ENCODE measurements at places on chromosomes 2 and 18.

- H3K4me1 ChIP-seq = no peaks in the 10 kb centered on the region
- no peak overlapping the region for H3K4me3 ChIP-seq
- no peaks in the 10 kb centered on the region for H3K36me3 ChIP-seq
Measured at GRCh38 chr2:219352448-219353023, 20.0 kb upstream of the RESP18 start.

DNA sequence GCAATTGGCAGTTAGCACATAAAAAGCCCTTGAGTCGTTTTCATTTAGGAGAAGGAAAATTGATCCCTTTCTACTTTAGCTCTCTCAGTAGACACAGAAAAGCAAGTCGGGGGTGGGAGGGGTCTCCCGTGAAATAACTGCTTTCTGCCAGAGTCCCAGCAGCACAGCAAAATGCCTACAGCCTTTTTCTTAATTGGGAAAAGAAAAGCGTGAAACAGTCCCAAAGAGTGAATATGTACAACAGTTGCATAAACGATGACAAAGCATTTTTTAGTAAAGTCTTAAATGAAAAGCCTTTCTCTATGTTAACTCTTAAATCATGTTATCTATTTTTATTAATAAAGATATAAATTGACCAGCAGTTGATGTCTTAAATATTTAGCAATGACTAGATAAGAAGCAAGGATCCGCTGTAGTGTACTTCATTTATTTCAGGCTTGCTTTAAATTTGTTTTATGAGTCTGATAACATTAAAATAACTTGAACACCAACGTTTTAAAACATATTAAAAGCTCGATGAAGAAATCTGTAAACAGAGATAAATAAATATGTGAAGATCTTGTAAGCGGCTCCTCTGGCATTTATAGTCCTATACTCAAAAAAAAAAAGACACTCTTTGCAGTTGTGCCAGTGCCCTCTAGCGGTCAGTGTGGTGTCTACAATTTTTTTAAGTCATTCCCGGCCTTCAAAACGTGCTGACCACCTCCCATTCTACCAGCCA lies 42.3 kb upstream of the ATIC start:
- no peaks in the 10 kb centered on the region for H3K36me3 ChIP-seq
- no peaks in the 10 kb centered on the region for H3K27me3 ChIP-seq
- peak; percentile 64 for DNase-seq
- H3K4me3 ChIP-seq = no peak overlapping the region
- no peaks in the 10 kb centered on the region for H3K4me1 ChIP-seq

- no peaks in the 10 kb centered on the region for H3K36me3 ChIP-seq
- no peak overlapping the region for H3K4me3 ChIP-seq
- H3K27me3 ChIP-seq = no peaks in the 10 kb centered on the region
- H3K4me1 ChIP-seq = peaks cover 21% of the 10 kb centered on the region
Measured at GRCh38 chr18:32025744-32026143, 7.1 kb downstream of the RNF125 start.

DNA sequence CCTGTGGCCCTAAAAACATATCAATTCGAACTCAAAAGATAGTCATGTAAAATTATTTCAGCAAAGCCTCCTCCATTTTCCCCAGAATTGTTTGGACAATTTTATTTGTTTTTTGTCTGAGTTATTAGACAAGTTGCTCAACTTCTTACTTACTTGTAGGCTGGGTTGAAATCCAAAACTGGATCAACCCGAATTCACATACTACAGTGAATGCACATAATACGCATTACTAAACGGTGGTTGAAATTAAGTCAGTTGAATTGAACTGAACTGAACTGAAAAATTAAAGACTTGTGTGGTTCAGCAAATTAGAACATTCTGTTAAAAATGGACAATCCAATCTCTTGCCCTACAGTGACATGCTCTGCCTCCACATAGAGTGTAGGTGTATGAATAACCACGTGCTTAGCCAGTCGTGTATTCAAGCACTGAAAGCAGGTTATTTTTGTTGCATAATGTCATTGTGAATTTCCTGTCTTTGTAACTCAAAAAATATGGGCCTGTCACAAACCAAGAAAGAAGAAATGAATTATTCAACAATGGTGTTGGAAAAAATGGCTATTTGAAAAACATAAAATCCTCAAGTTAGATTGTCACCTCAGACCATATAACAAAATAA lies 441.0 kb downstream of the TXNL1 start:
- no peak overlapping the region for H3K4me3 ChIP-seq
- no peak for DNase-seq
- H3K4me1 ChIP-seq = no peaks in the 10 kb centered on the region
- H3K36me3 ChIP-seq = no peaks in the 10 kb centered on the region
- H3K27ac ChIP-seq = no peak overlapping the region

DNA sequence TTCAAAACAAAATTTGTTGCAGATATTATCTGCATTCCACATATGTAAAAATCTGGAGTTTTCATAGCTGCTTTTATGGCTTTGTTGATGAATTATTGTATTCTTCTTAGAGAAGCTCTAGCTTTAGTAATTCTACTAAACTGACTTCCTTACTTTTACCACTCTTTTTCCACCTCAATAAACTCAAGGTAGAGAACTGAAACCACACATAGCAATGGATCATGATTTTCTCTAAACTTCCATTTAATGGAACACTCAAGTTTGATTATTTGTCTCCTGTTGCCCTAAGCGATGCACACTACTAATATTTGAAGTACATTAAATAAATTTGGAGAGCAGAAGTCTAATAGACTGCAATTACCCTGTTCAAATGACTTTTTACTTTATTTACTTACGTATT lies 192.0 kb downstream of the NBAS start:
- H3K27me3 ChIP-seq = no peaks in the 10 kb centered on the region
- no peaks in the 10 kb centered on the region for H3K4me1 ChIP-seq
- no peak overlapping the region for H3K27ac ChIP-seq
- H3K36me3 ChIP-seq = no peaks in the 10 kb centered on the region
- no peak for DNase-seq

DNA sequence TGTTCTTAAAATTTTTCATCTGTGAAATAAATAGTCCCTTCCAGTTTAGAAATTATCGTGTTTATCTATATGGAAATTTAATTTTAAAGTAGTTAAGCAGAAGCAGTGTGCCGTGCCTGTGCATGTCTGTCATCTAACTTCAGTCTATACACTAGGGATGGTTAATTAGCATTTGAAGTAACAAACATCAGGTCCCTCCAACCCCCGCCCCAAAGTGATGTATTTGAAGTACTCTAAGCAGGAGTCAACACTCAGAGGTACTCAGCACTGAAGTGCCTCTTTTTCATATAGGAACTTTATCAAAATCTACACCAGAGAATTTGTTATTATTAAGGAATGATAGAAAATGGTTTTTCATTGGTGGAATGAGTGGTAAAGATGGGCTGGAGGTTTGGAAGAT lies 33.0 kb downstream of the LANCL1 start:
- no peak for DNase-seq
- H3K27me3 ChIP-seq = no peaks in the 10 kb centered on the region
- H3K4me3 ChIP-seq = no peak overlapping the region
- H3K36me3 ChIP-seq = no peaks in the 10 kb centered on the region
- no peak overlapping the region for H3K27ac ChIP-seq
- H3K4me1 ChIP-seq = 0 out of 2 replicates have a peak, but pooled peaks cover 8% of the 10 kb centered on the region

DNA sequence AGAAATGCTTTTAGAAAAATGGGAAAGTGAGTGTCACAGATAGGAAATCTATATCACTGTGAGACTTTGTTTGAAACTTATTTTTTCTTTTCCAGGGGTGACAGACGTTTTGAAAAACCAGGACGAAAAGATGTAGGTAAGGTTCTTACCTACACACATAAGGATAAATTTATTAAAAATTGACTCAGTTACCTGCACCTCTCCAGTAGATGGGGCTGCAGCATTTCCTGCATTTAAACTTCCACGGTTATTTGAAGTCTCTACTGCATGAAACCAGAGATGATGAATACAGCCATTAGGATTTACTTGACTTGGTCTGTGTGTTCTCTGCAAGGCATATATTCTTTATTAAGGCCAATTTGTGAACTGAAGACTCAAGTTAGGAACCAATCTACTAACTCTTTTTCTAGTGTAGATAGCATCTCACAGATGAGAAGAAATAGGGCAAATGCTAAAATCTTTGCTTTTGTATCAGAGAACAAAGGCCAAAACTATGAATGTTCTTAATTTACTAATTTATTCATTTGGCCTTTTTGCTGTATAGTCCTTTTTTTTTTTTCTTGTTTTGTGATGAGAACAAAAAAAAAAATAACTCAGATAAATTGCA lies 15.0 kb downstream of the KCNJ13 start:
- H3K36me3 ChIP-seq = no peaks in the 10 kb centered on the region
- peak; percentile 40 for DNase-seq
- no peak overlapping the region for H3K27ac ChIP-seq

GRCh38 chr2:119252186-119253113 lies 28.8 kb downstream of the STEAP3 start:
- no peaks in the 10 kb centered on the region for H3K4me1 ChIP-seq
- H3K27ac ChIP-seq = no peak overlapping the region
- H3K36me3 ChIP-seq = no peaks in the 10 kb centered on the region
- H3K27me3 ChIP-seq = no peaks in the 10 kb centered on the region
- no peak overlapping the region for H3K4me3 ChIP-seq

DNA sequence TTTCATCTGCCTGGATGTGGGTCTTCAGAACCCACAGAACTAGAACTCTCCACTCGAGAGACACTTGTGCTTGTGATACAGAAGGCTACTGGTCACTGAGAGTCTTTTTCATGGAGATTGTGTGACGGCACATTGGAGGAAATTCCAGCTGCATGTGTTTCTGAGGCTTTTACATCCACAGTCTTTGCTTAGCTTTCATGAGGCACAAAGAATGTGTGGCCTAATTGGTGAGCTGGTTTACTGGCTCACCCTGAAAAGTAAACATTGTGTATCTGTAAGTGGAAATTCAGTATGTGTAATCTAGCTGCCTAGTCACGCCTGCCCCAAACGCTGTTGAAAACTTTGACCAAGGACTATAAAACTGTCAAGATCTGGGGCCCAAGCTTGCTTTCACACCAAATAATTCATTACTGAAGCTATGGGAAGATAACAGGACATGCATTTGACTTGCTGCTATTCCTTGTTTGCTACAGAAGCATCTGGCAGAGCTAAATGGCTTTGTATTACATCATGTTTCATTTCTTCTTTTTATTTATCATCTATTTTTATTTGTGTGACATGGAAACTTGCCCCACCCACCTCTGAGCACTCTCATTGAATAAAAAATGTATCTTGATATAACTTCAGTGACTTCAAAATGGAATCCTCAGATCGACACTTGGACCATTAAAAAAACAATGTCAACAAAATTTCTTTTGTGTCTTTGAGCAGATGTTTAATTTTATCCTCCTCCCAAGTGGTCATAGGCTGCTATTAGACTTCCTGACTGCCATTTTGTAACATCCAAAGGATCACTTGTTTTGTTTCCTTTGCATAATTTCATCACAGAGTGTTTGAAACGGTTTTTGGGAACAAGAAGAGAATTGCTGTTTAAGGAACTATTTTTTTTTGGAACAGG lies 80.2 kb downstream of the EFEMP1 start:
- DNase-seq = no peak
- H3K27ac ChIP-seq = no peak overlapping the region
- H3K4me1 ChIP-seq = no peaks in the 10 kb centered on the region

DNA sequence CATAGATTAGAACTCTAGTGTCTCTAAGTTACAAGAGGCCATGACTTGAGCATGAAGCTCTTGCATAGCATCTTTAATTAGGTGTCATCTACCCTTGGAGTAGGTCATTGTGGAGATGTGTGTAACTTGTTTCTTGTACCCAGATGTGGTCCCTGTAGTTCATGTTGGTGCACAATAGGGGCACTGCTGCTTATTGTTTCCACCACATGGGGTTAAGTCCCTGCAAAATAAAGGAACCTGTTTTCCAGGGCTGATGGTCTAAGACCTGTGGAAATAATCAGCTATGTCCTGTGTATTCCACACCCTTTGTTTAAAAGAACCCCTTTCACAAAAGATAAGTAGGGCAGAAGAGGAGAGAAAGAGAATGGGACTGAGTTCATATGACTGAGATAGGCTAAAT lies 28.6 kb downstream of the ASXL3 start:
- no peak overlapping the region for H3K27ac ChIP-seq
- no peaks in the 10 kb centered on the region for H3K4me1 ChIP-seq
- H3K36me3 ChIP-seq = no peaks in the 10 kb centered on the region
- no peak for DNase-seq
- H3K27me3 ChIP-seq = no peaks in the 10 kb centered on the region

- peak; percentile 55 for DNase-seq
- no peak overlapping the region for H3K4me3 ChIP-seq
- 0 out of 2 replicates have a peak, but pooled peaks cover 19% of the 10 kb centered on the region for H3K4me1 ChIP-seq
- H3K27ac ChIP-seq = no peak overlapping the region
Measured at GRCh38 chr2:46239847-46240181, 57.4 kb upstream of the EPAS1 start.

DNA sequence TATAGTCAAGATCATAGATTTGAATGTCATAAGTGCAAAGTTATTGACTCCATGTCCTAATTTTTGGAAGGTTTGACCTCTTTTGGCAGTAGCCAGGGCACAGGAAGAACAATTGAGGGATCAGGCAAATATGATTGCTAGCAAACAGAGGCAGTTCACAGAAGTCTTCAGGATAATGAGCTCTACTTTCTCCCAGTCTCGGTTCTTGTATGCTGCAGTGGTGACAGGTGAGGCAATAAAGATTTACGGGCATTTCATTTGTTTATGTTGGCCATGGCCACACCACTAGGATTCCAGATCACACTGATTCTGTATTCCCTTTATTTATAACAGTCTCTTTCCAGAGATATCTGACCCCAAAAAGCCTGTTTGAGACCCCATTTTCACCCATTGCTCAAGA lies 137.5 kb downstream of the UBR3 start:
- no peak for DNase-seq
- H3K4me1 ChIP-seq = no peaks in the 10 kb centered on the region
- H3K4me3 ChIP-seq = no peak overlapping the region
- H3K36me3 ChIP-seq = peaks cover 2% of the 10 kb centered on the region
- no peaks in the 10 kb centered on the region for H3K27me3 ChIP-seq
- H3K27ac ChIP-seq = no peak overlapping the region

- no peak overlapping the region for H3K4me3 ChIP-seq
- H3K36me3 ChIP-seq = no peaks in the 10 kb centered on the region
- no peaks in the 10 kb centered on the region for H3K27me3 ChIP-seq
- H3K27ac ChIP-seq = no peak overlapping the region
- peaks cover 15% of the 10 kb centered on the region for H3K4me1 ChIP-seq
Measured at GRCh38 chr2:218726004-218726574, 15.5 kb downstream of the TTLL4 start.

DNA sequence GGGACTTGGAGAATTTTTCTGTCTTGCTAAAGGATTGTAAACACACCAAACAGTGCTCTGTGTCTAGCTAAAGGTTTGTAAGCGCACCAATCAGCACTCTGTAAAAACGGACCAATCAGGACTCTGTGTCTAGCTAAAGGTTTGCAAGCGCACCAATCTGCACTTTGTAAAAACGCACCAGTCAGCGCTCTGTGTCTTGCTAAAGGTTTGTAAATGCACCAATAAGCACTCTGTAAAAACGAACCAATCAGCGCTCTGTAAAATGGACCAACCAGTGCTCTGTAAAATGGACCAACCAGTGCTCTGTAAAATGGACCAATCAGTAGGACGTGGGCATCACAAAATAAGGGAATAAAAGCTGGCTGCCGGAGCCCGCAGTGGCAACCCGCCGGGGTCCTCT lies 16.5 kb downstream of the ABI2 start:
- H3K36me3 ChIP-seq = no peaks in the 10 kb centered on the region
- no peaks in the 10 kb centered on the region for H3K4me1 ChIP-seq
- no peak overlapping the region for H3K4me3 ChIP-seq
- no peak overlapping the region for H3K27ac ChIP-seq
- no peak for DNase-seq
- H3K27me3 ChIP-seq = no peaks in the 10 kb centered on the region
